ENCODE measurements at places on chromosomes 6 and 20.

DNA sequence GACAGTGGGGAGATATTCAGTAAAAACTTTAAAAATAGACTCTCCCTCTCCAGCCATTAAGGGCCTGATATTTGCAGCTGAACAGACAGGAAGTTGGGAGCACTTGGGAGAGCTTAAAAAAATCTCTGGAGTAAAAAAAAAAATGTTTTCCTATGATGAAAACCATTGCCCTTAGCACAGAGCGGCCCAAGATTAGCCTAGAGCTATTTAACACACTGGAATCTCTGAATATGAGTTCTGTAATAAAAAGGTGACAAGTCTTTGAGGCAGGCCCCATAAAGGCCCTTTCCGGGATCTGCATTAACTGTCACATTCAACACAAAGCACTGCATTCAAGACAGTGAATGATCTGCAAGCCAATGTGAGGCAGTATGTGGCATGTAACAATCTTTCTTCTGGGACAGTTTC lies 393.7 kb downstream of the ZFAND3 start:
- DNase-seq, result no peak

- no peak for DNase-seq
These were observed 1.7 kb upstream of the TMEM170B start for GRCh38 chr6:11535801-11536230.

DNA sequence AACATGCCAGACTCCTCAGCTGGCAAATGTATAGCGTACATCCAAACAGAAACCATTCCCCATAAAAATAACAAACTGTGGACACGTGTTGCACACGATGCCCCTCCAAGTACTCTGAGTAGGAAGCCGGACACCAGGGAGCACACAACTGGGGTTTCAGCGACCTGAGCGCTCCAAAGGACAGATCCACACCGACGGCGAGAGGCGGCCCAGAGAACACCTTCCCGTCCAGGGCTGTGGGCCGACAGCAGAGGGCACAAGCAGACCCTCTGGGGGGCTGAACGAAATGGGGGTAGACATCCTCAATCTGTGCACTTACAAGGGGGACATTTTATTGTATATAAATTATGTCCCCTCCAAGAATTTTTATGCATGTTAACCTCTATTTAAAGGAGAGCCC lies 24.7 kb downstream of the TAF4 start:
- DNase-seq, result no peak

DNA sequence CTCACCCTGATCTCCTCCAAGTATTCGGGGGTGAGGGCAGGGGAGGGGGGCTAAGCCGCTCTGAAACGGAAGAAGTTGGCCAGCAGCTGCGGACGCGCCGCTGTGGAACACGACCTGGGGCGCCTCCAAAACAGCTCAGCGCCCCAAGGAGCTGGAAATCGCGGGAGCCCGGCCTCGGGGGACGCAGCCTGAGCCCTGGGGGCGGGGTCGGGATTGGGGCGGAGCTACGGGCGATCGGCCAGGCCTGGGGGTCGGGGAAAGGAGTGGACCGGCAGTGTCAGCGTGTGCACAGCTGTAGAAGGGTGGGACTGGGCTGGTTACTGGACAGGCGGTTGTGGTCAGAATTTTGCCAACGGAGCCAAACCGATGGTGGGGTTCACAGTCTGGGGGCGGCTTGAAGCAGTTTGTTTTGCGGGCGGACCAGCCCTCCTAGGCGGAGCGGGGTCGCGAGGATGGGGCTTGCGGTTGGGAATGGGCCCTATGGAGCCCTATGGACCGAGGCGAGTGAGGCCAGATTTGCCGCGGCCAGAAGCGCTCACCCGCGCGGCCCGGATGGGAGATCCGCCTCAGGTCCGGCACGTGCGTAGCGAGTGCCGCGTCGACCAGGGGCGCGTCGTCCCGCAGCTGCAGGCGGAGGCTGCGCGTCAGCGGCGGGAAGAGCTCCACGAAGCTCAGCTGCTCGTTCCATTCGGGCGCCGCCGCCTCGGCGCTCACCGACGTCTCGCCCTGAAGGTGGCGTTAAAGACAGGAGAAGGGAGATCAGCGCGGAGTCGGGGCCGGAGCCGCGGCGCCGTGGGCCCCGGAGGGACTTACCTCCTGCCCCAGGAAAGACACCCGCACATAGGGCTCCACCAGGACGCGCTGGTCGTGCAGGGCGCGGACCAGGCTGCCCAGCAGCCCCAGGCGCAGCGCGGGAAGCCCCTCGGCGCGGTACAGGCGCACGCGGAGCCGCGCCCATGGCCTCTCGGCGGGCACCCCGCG lies 14.3 kb upstream of the SPAG4 start:
- peak; percentile 26 for DNase-seq

DNA sequence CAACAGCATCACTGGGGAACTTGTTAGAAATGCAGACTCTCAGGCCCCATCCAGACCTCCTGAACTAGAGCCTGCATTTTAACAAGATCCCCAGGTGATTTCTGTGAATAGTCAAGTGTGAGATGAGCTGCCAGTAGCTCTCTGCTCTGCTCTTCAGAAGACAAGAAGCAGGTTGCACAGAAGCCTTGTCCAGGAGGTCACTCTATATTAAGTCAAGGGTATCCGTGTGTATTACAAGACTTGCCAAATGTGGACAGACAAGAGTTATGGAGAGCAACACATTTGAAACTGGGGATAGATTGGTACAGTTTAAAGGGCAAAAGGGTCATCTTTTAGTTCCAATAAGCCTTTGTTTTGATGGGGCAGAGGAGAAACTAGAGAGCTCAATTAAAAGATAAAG lies 23.2 kb upstream of the RIN2 start:
- DNase-seq, result no peak
